ENCODE measurements at places on chromosomes 7 and 10.

GRCh38 chr7:115008465-115009114 lies 86.7 kb downstream of the MDFIC start:
- no peak for DNase-seq

- DNase-seq = no peak
Measured at GRCh38 chr7:27966219-27966780, 214.3 kb downstream of the JAZF1 start.

- no peak for DNase-seq
Measured at GRCh38 chr7:96328016-96328415, 6.1 kb upstream of the SLC25A13 start.

DNA sequence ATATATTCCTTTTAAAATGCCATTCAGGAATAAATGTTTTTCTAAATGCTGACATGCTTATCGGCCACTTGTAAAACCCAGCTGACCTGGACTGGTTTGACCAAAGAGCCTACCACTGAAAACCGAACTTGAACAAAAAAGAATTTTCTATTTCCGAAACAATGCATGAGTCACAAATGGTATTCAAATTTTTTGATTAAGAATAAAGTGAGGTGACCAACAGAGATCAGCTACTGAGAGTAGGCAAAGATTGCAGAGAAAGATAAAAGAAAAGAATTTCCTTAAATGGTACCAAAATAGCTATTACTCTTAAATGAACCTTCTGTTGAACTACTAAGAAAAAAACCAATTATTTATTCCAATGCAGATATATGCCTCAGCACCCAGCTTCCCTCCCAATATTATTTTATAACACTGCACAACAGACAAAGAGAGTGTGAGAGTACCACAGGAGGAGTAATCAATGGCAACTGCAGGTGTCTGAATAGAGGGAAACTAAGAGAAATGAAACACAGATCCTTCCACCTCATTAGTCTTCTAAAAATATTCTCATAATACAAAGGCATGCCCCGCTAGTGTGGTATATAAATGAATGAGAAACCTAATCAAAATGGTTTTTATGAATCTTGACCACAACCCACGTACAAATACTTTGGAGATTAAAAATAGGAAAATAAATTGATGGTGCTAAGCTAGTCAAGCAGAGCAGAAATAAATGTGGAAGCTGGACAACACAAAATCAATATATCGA lies 20.1 kb downstream of the OSBPL3 start:
- no peak for DNase-seq

DNA sequence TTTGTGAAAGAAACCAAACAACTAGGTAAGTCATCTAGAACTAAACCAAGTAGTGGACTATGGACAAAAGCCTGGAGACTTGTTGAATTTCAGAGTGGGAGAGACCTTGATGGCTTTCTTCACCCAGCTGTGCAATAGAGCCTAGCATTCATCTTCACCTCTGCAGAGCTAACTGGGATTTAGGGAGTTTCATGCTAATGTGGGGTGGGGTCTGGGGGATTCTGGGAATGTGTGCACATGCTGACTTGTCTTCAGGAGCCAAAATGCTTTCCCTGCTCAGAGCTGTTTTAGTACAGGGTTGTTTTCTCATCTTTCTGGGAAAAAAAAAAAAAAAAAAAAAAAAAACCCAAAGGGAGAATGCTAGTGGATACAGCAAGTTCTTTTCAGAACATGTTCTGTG lies 81.3 kb upstream of the ARHGAP21 start:
- DNase-seq = no peak

- DNase-seq = no peak
Measured at GRCh38 chr7:43735802-43736603, 6.7 kb upstream of the COA1 start.

- no peak for DNase-seq
Measured at GRCh38 chr7:34165927-34166550, 260.7 kb downstream of the BMPER start.

DNA sequence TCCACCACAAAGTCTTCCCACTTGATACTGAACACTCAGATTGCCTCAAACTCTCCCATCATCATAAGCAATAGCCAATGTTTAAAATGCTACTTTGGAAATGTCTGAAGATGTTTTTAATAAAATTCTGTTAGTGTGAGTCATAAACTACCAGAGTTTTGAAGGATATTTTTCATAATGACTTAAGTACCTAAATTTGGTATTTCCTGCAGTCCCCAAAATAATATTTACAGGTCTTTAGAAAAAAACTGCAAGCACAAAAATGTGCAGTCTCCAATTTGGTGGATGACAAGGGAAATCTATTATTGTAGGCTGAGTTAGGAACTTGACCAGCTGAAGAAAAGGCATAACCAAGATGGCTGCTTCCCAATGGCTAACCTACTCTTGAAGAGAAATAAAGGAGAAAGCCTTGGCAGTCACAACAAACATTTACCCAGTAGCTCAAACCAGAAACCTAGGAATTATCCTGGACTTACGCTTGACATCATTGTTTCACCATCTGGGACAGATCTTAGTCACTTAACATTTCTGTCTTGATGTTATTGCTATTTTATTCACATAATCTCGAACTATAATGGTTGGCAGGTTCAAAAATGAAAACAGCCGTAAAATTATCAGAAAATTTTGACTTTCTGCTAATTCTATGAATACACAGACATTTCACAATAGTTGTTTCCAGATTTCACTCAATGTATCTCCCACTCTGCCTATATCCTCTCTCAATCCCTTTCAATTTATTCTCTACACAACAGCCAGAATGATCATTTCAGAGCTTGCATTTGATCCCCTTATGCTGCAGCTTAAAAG lies 111.2 kb upstream of the STEAP1B start:
- no peak for DNase-seq

DNA sequence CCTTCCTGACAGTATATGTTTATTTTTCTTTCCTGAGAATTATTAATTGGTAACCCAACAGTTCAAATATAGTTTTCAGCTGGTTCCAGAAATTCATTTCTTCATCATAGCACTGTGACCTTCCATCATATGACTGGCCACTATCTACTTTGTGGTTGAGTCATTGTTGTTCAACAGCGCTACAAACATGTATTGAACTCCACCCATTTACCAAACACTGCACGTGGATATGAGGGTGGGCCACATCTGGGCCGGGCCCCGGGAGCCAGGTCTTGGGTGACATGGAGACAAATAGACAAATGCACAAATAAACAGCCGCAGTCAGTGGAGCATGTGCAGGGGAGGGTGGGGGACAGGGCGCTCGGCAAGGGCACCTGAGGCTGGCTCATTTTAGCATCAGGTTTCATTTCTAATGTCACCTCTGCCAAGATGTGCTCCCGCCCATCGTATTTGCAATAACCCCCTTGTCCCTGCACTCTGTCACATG lies 24.0 kb upstream of the EEPD1 start:
- no peak for DNase-seq
